ENCODE measurements at places on chromosomes 2 and 18.

- DNase-seq = no peak
Measured at GRCh38 chr2:140994856-140995255, 1136.0 kb downstream of the LRP1B start.

DNA sequence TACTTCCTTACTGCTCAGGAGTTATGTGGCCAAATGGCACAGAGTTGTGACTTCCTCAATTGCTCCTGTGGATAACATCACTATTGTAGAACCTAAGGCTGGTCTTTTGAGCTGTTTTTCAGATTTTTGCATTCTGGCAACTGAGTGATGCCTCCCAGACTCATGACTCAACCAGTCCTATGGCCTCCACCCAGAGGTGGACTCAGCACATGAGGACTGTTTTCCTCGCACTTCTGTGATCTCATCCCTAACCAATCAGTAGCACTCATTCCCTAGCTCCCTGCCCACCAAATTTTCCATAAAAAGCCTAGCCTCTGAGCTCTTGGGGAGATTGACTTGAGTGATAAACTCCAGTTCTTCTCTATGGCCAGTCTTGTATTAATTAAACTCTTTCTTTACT, 407.9 kb upstream of the TNP1 start:
- no peak for DNase-seq

DNA sequence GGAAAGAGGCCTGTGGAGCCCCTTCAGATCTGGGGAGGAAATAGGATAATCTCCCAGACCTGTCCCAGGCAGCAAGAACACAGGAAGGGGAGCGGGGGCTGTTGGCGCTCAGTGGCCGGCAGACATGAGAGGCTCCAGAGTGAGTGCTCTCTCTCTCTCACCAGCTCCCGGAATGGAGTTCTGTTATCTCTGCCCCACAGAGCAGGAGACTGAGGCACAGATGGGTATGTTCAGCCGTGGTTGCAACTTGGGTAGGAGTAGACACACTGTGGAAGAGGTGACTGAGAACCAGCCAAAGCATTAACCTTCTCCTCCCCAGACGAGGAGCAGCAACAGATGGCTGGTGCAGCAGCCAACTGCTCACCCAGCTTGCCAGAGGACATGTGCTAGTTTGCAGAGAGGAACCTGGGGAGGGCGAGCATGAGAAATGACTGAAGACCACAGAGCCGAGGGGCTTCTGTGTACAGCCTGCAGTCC, 82.0 kb downstream of the NRP2 start:
- DNase-seq = no peak

DNA sequence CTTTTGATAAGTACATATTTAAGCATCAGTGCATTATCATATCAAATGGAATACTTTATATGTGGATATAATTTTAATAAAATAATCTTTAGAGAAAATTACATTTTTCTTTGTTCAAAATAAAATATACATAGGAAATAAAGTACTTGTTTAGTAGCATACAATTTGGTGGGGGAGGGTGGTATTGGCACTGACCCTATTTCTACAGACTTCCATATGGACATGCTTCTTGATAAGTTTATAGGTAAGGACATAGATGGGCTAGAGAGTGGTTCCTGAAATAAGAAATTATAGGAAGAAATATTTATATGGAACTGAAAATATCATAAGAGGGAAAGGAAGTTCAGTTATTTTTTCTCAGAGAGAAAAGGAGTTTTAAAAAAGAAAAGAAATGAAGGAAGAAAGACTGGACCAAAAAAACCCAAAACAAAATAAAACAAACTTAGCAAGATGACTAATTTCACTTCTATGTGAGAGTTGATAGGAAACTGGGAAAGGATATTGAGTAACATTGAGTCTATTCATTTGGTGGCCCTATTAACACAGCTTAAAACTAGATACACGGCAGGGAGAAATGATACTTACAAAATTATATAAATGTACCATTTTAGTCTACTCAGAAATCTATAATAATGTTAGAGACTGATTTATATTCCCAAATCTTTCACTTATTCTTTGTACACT, 505.9 kb downstream of the ERBB4 start:
- DNase-seq = no peak

DNA sequence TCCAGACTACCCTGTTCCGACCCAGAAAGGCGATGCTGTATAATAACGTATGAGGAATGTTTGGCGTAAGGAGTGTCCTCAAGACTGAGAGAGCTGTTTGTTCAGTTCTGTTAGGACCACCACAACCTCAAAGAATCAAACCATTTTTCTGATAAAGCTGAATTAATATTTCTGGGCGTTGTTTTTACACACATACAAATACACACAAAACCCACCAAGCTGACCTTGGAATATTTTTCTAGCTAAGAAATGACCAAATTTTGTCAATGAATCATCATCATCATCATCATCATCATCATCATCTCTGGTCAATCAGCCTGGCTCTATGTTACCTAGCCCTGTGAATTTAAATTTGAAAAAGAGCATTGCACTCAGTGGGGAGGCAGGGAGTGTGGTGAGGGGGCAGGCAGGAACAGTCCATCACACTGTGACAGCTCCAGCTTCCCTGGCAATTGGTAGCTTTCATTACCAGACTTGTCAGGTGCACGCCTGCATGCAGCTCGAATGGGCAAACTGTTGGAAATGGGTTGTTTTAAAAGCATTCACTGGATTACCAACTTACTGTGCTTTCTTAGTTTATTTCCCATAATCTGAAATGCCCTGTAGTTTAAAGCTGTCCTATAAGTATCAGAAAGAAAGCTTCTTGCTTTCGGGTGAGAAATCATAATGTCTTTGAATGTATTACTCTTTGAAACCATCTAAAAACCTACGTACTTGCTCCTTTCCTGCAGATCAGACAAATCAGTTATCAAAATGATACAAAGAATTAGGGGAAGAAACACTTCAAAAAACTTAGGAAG, 6.9 kb upstream of the POU3F3 start:
- DNase-seq = no peak

GRCh38 chr2:223486751-223487150, 115.4 kb downstream of the SCG2 start:
- no peak for DNase-seq

DNA sequence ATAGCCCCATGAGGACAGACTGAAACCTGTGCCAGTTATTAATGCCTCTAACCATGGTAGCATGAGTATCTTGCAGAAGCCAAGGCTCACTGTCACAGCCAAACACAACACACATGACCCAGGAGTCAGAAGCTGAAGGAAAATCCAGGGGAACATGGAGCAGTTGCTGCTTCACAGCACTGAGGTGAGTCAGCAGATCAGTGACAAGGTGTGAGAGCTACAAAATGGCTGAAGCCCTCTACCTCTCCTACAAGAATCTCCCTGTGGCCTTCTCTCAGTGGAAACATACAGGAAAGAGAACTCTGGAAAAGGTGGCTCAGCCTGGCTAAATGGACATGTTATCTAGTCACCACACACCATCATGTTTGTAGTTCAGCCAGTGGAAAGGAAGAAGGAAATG, 93.5 kb downstream of the NAB1 start:
- DNase-seq = no peak

- no peak for DNase-seq
Measured at GRCh38 chr2:151289972-151290866, 751 bp upstream of the NMI start.

DNA sequence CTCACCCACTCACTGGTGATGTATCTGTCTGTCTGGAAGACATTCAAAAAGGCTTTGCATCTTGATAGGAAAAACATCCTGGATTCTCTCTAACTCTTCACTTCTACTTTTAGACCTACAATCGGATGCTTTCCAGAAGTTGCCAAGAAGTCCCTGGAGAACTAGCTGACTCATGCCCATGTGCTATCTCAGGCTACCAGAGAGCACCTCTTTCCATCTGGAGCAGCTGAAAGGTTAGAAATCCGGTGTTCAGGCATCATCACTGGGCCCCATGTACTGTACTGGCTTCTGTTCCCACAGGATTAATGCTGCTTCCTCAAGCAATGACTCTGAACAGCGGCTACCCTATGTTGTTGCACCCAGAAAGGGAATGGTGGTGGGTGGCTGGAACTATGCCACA, 259.0 kb downstream of the NBAS start:
- no peak for DNase-seq

GRCh38 chr2:195813421-195813820, 156.4 kb downstream of the SLC39A10 start:
- DNase-seq = no peak

DNA sequence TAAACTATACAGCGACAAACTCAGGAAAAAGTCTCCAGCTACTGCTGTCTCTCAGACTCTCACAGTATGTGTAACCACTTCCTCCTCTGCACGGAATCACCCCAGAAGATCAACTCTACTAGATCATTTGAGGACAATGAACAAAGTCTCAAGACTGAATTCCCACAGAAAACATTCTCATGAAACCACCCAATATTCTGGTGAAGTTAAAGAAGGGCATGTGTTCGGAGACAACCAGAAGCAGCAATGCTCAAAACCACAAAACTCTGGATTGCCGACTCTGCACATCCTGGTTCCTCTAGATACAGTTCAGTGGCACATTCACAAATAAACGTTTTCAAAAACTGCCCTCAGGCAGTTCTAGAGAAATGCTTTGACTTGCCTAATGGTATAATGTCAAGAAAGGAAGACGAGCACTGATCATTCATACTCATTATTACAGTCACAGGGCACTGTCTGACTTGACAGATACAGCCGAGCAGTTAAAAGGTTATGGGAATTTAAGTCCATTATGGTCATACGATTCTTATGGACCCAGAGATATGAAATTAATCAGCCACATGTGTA, 91.9 kb upstream of the STK17B start:
- DNase-seq = no peak

- no peak for DNase-seq
Measured at GRCh38 chr18:46320928-46321711, 216.9 kb downstream of the HAUS1 start.

GRCh38 chr18:25935356-25935755, 155.1 kb downstream of the SS18 start:
- no peak for DNase-seq

GRCh38 chr2:74576211-74576862, 21.8 kb downstream of the DOK1 start:
- DNase-seq = no peak

GRCh38 chr2:234955091-234955591, 3.3 kb downstream of the SH3BP4 start:
- DNase-seq = no peak
